GM10248 (cell line): ENCODE measurements at places on chromosomes 13 and 19.

DNA sequence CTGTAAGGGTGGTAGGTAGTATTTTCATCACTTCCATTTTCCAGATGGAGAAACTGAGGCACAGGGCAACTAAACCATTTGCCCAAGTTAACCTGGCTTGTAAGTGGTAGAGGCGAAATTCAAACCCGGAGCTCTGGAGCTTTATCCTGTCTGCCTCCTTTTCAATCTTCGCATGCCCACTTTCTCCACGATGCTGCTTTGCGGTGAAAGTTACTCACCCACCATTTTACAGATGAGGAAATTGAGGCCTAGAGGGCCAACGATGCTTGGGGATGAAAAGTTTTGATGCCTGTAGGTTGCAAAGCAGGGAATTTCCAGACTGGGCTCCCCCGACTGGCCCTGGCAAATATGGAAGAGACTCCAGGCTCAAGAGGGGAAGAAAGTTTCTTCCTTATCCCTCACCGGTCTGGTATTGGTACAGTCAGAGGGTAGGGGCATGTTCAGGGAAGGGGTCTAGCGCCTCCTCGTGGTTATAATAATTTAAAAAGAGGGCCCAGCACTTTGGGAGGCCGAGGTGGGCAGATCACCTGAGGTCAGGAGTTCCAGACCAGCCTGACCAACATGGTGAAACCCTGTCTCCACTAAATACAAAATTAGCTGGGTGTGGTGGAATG lies 1.9 kb upstream of the SH2D3A start:
- DNase-seq = no peak

DNA sequence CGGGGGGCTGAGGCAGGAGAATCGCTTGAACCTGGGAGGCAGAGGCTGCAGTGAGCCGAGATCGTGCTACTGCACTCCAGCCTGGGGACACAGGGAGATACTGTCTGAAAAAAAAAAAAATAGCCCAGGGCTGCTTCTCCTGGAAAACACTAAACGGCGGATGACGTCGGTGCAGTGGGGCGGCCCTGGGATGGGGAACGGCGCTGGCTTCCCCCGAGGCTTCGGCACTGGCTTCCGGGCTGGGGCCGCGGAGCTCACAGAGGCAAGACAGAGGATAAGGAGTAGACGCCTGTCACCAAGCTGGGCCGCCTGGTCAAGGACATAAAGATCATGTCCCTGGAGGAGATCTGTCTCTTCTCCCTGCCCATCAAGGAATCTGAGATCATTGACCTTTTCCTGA lies 5.0 kb downstream of the PRSS57 start:
- no peak for DNase-seq

DNA sequence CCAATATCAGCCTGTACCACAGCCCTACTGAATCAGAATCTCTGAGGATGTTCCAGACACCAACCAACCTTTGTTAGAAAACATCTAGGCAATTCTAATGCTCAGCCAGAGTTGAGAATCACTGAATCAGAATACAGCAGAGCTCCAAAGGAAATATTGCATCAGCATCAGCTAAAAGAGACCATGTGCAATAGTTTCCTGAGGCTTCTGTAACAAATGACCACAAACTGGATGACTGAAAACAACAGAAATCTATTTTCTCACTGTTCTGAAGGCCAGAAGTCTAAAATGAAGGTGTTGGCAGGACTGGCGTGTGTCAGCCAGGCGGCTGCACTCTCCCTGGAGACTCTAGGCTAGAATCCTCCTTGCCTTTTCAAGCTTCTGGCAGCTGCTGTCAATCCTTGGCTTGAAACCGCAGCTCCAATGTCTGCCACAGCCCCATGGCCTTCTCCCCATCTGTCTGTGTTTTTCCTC lies 1.2 kb upstream of the DCT start:
- DNase-seq = no peak

- peak; percentile 64 for DNase-seq
Observed at GRCh38 chr19:17681505-17682125, 6.5 kb downstream of the UNC13A start.

GRCh38 chr13:33875618-33876401 lies 57.9 kb downstream of the RFC3 start:
- DNase-seq = no peak

DNA sequence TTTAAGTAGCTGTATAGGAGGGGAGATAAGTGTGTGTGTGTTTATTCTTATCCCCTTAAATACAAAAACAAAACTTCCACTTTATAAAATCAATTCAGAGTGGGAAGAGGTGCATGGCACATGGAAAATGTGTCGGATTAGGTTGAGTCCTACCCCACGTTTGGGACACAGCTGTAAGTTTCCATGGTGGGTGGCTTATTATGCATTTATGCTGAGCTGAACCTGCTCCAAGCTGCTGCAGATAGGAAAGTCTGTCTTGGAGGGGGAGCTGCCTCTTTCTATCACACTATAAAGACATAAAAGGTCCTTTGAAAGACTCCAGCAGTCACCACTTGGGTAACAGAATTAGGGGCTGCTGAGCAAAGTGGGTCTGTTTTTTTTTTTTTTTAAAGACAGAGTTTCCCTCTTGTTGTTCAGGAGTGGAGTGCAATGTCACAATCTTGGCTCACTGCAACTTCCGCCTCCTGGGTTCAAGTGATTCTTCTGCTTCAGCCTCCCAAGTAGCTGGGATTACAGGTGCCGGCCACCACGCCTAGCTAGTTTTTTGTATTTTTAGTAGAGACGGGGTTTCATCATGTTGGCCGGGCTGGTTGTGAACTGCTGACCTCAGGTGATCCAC lies 15.2 kb downstream of the ACTN4 start:
- no peak for DNase-seq
